ENCODE measurements at places on chromosomes 7 and 10.

GRCh38 chr7:155401231-155401630 is 56.7 kb upstream of the EN2 start:
- no peak for DNase-seq

- no peak for DNase-seq
Observed at GRCh38 chr7:151433721-151434400, 6.1 kb downstream of the CRYGN start.

DNA sequence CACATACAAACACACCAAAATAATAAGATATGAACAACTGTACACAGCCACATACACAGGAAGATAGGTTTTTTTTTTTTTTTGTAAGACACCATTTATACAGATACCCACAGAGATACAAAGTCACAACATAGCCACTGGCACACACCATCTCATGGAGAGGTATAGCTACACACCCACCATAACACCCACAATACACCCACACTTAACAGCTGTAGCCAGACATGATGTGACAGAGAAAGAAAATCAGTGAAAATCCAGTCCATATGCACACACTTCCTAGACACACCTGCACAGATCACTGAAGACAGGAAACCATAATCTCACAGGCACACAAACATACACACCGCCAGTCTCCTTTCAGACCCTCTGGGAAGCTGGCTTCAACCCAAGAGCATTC is 62.4 kb upstream of the PAX2 start:
- DNase-seq = no peak

- no peak for DNase-seq
Observed at GRCh38 chr10:56912043-56912442, 551.0 kb upstream of the ZWINT start.

DNA sequence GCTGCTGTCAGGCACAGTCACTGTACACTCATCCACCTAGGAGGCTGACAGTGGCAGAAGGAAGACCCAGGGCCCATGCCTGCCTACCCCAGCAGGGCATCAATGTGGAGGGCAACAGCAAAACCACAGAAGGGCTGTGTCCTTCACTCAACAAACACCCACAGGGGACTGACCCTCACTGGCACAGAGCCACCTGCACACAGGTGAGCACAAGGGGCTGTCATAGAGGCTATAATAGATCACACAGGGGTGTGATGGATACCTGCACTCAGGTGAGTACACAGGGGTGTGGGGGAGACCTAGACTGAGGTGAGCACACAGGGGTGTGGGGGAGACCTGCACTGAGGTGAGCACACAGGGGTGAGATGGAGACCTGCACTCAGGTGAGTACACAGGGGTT is 132.8 kb upstream of the TCERG1L start:
- no peak for DNase-seq

DNA sequence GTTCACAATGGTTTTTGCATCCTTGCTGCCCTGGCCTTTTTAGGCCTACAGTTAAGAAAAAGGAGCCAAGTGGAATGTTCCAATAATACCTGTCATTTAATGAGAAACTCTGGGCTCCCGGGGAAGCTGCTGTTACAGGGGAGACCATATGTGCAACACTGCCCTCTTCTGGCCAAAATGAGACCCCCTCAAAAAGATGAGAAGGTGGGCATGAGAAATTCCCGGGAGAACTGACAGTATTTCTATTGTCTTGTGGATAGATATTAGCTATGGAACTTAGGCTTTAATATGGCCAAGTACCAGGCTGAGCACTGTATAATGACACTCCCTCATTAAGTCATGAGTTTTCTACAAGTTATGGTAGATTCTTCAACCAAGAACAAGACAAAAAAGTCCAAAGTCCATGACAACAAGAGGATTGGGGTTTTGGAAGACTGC is 99.4 kb downstream of the CCDC3 start:
- peak; percentile 52 for DNase-seq

DNA sequence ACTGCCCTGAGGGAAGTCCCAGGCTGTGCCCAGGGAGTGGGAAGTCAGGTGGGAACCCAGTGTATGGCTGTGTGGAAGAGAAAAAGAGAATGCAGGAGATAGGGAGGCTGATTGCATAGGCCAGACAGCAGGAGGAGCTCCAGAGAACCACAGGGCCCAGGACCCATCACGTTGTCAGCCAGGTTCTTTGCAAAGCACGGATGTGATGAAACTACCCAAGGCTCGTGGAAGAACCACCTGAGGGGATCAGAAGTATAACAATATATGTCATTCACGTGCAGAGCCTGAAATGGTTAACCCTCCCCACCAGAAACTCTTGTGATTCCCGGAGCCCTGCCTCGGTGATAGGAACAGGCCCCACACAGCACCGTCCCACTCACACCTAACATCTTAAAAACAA is 83.6 kb downstream of the LARP4B start:
- no peak for DNase-seq

- DNase-seq = no peak
Observed at GRCh38 chr10:114607358-114607998, 50.6 kb downstream of the ABLIM1 start.

DNA sequence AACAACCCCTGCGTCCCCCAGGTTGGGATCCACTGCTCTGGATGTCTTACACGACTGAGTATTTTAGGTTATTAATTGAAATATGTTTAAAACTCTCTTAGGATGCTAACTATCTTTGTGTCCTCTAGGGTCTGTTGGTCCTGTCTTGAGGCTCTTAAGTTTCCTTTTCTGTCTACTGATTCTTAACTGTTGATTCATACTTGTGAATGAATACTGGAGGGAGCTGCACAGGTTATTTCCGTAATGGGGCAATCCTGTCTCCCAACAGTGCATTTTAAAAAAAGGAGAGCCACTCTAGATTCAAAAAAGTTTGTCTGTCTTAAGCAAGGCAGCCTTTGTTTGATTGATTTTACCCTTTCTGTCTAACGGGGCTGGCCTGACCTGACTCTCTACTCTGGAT is 237.6 kb upstream of the POM121L12 start:
- no peak for DNase-seq

DNA sequence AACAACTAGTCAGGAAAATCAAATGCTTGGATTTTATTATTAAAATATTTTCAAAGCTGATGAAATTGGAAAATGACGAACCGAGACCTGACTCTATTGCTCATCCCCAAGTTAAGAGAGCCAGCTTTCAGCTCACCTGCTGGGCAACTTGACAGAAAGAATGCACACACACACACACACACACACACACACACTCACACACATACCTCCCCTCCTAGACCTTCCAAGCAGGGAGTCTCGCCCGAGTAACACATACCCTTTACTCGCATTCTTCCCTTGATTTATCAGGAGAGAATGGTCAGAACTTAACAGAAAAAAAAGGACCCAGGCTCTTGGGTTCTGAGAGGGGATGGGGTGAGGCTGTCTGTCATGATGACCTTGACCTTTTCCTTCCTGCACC is 19.1 kb downstream of the GPRIN2 start:
- no peak for DNase-seq

- DNase-seq = peak; percentile 67
Observed at GRCh38 chr7:139620676-139621344, 97.3 kb downstream of the CLEC2L start.

GRCh38 chr10:89710753-89711152 is 9.4 kb downstream of the KIF20B start:
- no peak for DNase-seq

GRCh38 chr7:122217125-122217524 is 73.1 kb upstream of the AASS start:
- no peak for DNase-seq

- no peak for DNase-seq
Observed at GRCh38 chr7:21067216-21067615, 280.5 kb upstream of the SP8 start.

GRCh38 chr10:4894335-4894734 is 68.3 kb downstream of the AKR1E2 start:
- no peak for DNase-seq

DNA sequence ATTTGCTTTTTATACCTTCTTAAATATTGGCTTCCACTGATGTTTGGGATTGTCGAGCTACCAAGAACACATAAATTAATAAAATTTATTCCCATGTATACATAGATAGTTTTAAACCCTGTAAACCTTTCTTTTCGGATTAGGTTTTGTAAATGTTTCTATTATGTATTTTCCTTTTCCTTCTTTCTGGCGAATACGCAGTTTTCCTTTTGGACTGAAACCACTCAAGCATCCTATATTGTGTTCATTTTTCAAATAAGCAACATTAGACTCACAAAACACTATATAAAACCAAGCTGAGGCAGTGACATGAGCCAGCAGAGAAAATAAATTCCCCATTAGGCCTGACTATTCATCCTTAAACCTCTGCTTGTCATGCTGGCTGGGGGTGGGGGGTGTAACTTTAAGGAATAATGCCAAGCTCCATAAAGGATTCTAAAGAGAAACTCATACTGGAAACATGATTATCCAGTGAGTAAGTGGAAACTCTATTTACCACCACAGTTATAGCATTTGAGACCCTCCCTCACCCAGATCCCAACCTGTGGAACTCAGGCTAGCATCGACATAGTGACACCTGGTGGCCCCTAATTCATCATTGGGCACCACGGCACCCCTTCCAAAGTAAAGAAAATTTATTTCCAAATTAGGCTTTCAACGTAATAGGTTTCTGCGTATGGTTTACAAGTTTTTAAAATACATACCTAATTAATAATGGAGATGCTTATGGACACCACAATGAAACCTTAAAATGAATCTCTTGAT is 86.5 kb upstream of the CELF2 start:
- no peak for DNase-seq

GRCh38 chr7:51274001-51274400 is 42.6 kb downstream of the COBL start:
- no peak for DNase-seq

GRCh38 chr7:3914051-3914775 is 613.2 kb downstream of the SDK1 start:
- no peak for DNase-seq

DNA sequence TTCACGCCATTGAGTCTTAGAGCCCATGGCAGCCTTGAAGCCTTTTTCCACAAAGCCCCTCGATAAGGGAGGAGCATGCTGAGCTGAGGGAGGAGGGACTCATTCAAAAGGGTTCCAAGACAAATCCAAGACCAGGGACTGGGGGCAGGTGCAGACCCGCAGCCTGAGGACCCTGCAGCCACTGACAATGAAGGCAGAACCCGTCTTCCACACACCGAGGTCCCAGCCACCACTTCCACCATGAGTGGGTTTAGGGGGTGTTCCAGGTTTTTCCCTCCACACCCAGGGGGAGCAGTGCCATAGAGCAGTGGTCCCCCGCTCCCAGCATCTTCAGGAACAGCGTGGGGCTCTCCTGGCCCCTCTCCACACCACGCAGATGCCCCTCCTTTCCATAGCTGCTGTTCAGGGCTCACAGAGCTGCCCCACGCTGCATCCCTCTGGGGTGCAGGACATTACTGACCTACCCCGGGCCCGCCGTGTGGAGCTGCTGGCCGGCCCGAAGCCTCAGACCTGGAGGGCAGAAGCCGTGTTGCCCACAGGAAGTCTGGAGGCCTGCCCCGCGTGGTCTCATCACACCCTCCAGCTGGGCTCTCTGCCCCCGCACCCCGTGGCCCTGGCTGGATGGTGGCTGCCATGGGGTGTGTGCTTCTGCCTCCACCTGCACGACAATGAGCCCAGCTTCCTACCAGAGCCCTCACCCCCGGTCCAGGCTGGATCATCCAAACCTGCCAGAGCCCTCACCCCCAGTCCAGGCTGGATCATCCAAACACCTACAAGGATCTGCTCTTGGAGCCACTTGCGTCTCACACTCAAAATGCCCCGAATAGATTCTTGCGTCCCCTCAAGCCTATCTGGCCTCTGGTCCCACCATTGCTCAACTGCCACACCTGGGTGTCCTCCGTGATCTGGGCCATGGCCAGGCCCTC is 220.0 kb upstream of the TCERG1L start:
- DNase-seq = no peak

- DNase-seq = no peak
Observed at GRCh38 chr10:109746861-109747260, 176.4 kb downstream of the XPNPEP1 start.

- DNase-seq = peak; percentile 24
Observed at GRCh38 chr7:158353606-158354570, 233.7 kb downstream of the PTPRN2 start.

DNA sequence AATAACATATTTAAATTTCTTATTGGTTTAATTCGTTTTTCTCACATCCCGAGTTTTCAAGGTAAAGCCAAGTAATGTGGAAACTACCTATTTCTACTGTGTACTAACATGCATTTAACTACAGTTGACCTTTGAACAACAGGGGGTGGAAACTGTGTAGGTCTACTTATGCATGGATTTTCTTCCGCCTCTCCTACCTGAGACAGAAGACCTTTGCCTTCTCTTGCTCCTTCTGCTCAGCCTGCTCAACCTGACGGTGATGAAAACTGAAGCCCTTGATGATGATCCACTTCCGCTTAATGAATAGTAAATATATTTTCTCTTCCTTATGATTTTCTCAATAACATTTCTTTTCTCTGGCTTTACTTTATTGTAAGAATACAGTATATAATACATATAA is 18.5 kb downstream of the MEOX2 start:
- DNase-seq = no peak

DNA sequence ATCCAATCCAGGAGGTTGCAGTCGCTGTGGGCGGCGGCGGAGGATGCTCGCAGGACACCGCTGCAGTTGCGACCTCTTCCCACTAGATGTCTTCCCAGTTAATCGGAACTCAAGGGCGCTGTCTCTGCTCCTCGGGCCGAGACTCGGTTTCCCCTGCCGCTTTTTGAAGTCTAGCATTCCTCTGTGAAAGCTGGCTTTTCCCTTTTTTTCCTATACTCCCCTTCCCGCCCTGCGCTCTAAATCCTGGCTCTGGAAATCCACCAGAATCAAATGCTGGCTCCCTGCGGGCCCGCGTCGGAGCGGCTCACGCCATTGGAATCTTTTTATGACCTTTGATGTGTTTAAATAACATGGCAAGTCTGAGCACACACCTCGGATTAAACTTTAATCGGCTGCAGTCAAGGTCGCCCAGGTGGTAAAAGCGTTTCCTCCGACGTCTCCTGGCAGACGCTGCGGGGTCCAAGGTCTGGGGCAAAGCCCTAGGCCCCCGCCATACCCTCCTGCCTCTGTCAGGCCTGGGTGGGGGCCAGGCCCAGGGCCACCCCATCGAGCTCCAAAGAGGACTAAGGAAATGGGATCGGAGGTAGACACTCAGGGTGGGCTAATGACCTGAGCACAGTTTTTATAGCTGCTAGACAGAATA is 10.7 kb upstream of the HOXA13 start:
- DNase-seq = peak; percentile 40

GRCh38 chr10:122124808-122125207 is 135.8 kb downstream of the TACC2 start:
- no peak for DNase-seq
